NCI-H1105 (cell line): ENCODE measurements at places on chromosomes 5 and 9.
A peak's percentile ranks its signal among the peaks of the same experiment; 100 is the strongest.

DNA sequence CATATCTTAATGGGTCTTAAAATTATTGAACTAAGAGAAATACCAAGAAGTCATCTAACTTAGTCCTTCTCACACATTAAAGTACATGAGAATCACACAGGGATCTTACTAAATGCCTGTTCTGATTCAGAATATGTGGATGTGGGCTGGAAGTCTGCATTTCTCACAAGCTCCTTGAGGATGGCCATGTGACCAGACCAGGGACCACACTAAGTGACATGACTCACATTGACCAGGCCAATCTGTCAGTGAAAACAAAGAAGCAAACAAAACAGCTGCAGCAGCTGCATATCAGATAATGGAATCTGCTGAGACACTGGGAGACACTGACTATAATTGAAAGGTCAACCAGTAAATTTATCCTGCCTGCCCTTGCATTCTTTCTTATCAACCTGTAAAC is 110.5 kb downstream of the ADAMTS12 start:
- no peak for DNase-seq

DNA sequence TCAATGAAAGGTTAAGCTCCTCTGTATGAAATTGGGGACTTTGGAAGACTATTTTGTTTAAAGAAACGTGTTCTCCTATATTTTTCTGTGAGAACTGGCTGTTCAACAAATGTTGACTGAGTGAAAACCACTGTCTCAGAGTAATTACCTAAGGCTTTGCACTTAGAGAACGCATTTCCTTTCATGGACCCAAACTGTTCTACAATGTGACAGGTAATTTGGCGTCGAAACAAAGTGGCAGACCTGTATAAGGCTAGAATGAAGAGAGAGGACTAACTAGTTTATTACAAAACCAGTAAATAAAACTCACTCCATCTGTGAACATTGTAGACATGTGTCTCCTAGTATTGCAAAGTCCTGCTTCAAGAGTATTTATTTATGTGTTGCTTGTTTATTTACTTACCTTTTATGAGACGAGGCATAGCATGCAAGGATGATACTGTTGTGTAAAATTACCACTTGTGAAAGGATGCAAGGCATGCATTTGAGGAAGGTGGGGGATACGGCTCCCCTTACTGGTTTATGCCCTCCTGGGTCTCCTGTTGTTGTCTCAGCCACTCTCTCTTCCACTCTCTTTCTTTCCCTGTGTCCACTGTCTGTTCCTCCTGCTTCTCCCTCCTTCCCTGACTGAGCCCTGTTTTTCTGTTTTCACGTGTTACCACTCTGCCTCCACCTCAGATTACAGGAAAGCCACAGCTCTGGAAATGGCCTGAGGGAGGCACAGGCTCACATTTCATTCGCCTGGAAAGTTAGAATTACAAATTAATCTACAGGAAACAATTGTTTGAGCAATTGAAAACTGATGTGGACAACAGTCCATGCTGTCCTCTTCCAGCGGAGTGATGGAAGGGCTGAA is 444.0 kb upstream of the ZNF608 start:
- DNase-seq, result no peak

- no peak for DNase-seq
Measured at GRCh38 chr5:109989161-109989560, 299.4 kb downstream of the MAN2A1 start.

DNA sequence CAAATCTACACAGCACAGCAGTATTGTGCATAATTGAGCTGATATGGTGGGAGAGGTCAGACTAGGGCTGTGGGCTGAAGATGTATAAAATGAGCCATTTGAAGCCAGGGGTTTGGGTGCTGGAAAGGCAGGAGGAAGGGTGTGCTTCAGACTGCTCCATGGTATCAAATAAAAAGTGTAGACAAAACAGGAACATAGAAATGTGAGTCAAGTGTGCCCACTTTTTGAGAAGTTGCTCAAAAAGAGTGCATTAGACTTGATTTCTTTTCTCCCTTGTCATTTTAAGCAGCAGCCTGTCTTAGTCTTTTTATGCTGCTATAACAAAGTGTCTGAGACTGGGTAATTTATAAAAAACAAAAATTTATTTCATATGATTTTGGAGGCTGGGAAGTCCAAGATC is 55.8 kb upstream of the ZFAND5 start:
- no peak for DNase-seq

- DNase-seq, result no peak
Measured at GRCh38 chr5:154371687-154372086, 74.1 kb upstream of the SAP30L start.

- no peak for DNase-seq
Measured at GRCh38 chr5:159785656-159786055, 130.6 kb upstream of the ADRA1B start.

GRCh38 chr5:43042176-43042625 is 2.1 kb upstream of the ANXA2R start:
- peak; percentile 70 for DNase-seq

- no peak for DNase-seq
Measured at GRCh38 chr9:134852906-134853654, 27.5 kb upstream of the FCN2 start.

GRCh38 chr5:62547945-62548630 is 30.5 kb upstream of the LRRC70 start:
- no peak for DNase-seq

GRCh38 chr5:145396888-145397287 is 438.3 kb downstream of the PRELID2 start:
- DNase-seq, result no peak

DNA sequence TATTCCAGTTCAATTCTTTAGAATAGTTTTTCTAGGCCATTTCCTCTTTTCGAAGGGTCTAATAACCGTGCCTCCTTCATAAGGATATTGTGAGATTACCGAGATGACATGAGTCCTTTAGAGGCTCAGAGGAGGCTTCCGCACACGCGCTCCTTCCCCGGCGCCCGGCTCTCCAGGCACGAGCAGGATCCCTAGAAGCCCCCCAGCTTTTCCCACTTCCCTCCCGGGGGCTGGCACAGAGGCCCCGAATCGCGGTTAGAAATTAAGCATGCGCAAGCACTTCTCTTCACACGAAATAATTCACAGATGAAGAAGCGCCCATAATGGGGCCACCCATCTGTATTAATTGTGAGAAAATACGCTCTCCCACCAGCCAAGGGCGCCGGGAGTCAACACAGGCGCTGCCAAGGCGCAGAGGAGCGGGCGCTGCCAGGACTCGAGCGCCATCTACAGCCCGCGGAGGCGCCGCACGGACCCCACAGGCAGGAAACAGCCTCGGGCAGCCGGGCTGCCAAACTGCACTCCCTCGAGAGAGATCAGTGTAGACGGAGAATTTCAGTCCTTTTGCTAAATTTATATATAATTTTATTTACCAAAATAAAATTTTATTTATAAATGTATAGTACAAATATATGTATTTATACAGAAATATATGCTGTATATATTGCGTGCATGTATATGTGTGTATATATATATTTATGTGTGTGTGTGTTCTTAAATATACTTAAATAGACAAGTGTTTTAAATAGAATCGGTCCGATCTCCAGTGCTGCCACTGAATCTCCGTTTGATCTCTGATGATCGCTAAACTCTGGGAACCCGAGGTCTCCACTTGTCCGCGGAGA is 258.1 kb upstream of the NFIL3 start:
- no peak for DNase-seq

- DNase-seq, result no peak
Measured at GRCh38 chr5:153515301-153515700, 24.8 kb downstream of the GRIA1 start.

GRCh38 chr5:308672-309271 is 12.7 kb upstream of the AHRR start:
- no peak for DNase-seq

DNA sequence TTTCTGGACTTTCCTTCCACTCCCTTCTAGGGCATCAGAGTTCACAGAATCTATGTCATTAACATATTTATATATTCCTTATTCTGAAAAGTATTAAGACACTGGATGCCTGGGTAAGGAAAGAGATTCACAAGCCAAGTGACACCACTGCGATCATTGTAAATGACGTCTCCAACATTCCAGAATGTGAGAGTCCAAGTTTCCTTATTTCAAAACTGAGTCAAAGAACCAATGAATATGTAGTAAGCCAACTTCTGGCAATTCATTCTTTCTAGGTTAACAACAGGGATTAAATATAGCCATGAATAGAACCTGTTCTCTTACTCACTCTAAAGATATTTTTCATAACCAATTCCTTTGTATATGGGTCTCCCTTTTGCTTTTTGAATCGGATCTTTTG is 18.1 kb downstream of the RAI14 start:
- DNase-seq, result no peak

GRCh38 chr9:88310310-88310980 is 77.8 kb upstream of the SPIN1 start:
- DNase-seq, result no peak

- no peak for DNase-seq
Measured at GRCh38 chr5:74992791-74993190, 59.6 kb downstream of the GCNT4 start.

DNA sequence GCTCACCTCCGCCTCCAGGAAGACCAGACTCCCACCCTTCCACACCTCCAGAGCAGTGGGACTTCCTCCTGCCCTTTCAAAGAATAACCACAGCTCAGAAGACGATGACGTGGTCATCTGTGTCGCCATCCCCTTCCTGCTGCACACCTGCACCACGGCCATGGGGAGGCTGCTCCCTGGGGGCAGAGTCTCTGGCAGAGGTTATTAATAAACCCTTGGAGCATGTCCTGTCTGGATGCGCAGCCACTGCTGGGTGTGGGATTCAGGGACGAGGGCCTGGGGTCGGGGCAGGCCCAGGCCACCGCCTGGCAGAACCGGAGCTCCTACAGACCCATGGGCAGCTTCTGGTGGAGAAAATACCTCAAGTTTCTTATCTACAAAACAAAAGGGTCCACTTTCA is 5.0 kb downstream of the PAEP start:
- DNase-seq, result no peak

GRCh38 chr9:91346644-91347043 is 15.1 kb downstream of the AUH start:
- DNase-seq, result no peak

DNA sequence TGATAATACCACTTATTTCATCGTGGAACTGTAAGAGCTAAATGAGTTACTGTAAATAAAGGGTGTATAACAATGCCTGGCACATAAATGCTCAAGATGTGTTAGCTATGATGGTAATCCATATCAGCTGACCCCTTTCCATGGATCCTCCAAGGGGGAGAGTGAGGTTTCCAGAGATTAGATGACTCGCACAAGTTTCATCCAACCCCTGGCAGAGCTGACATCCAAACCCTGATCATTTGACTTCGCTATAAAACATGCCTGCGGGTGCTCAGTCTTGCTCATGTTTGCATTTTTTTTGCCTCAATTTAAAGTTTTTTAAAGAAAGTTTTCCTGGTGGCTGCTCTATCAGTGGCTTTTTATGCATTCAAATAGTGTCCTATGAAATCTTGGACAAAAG is 145.7 kb upstream of the SMIM23 start:
- no peak for DNase-seq
